ENCODE measurements at places on chromosomes 2 and 18.
A peak's percentile ranks its signal among the peaks of the same experiment; 100 is the strongest.

GRCh38 chr2:154392256-154392655, 306.2 kb upstream of the KCNJ3 start:
- no peak for DNase-seq

DNA sequence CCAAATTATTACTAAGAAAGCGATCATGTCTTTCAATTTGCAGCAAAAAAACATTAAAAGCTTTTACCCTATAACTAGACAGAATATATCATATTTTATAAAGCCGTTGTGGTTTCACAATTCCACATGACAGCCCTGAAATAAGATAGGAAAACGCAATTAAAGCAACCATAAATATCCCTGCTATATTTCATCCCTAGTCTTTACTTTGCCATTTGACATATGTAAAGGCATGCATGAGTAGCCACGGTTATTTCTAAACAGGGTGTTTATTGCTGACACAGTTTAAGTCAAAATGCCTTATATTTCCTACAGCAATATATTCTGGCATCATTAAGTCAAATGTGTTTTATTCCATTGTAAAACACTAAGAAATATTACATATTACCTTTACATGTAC, 239.9 kb downstream of the DSEL start:
- no peak for DNase-seq

- DNase-seq: peak; percentile 41
Measured at GRCh38 chr2:160876029-160876428, 284.2 kb upstream of the TANK start.

DNA sequence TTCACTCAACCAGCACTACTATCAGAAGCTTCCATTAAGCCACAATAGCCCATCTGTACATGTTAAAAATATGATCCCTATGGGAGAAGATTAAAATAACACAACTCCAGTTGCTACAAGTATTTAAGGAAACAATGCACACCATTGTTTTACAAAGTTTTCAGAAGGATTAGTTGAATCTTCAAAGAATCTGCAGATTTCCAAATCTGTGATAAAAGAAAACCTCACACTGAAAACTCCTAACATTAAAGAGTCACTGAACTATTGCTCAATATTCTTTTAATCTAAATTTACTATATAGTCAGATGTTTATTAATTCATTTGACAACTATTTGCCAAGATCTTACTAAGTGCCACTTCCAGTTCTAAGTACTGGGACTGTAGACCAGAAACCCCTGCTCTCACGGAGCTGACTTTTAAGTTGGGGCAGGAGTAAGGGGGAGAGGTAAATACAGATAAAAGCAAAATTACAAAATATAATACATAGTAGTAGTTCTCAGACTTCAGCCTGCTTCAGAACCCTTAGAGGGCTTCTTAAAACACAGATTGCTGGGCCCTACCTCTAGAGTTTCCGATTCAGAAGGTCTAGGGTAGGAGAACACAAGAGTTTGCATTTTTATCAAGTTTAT, 94.4 kb downstream of the STK39 start:
- no peak for DNase-seq

- DNase-seq: no peak
Measured at GRCh38 chr2:126448611-126449010, 207.3 kb upstream of the GYPC start.

DNA sequence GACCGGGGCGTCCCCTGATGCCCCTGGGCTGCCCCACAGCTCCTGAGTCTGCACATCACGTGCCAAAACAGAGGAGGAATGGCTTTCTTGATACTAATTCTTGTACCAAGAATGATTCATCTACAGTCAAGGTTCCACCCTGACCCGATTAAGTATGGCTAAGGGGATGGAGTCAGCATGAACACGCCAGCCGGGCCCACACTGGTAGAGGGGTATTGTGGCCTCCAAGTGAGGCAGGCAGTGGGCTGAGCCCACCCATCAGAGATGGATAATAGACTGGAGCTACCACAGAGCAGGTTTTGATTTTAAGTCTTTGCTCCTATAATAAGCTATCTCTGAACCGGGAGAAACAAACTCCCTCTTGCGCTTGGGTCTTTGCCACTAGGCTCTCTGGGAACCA, 17.9 kb upstream of the GNAL start:
- DNase-seq: no peak

- no peak for DNase-seq
Measured at GRCh38 chr2:77487074-77487803, 34.9 kb downstream of the LRRTM4 start.

DNA sequence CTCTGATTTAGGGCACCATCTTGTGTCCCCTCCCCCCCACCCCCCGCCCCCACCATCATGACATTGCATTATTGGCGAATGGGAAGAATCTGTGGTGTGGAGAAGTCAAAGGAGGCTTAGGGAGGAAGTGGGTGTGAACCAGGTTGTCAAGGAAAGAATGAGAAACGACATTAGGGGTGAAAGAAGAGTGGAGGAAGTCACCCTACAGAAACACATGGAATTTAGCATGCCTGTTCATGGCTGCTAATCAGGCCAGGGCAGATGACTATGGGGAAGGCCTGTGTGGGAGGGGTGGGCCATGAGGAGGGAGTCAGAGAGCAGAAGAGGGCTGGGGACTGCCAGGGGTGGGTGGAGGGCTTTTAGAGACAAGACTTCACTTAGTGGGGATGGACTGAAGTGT, 81.6 kb downstream of the AOX1 start:
- DNase-seq: no peak

GRCh38 chr2:126736133-126736874, 80.3 kb downstream of the GYPC start:
- DNase-seq: no peak

- no peak for DNase-seq
Measured at GRCh38 chr2:96511851-96512250, 6.7 kb upstream of the NEURL3 start.

GRCh38 chr18:72155327-72155726, 388.8 kb downstream of the CBLN2 start:
- no peak for DNase-seq

GRCh38 chr2:16960579-16960978, 294.9 kb upstream of the CYRIA start:
- DNase-seq: no peak

GRCh38 chr2:119929537-119929936, 83.3 kb upstream of the EPB41L5 start:
- DNase-seq: no peak

DNA sequence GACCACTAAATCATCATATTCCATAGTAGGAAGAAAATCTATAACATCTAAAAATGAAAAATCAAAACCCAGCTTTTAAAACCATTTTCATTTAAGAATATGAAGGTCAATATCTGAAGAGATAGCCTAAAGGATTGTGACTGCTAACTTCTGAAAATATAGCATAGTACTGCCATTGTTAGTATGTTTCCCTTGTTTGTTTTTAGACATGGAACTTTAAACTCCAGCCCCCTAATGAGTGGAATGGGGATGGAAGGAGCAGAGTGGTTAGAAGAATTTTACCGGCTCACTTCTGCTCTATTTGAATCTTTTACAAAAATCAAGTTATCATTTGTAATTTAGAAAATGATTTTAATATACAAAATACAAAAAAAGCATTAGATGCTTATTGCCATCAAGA, 169.0 kb downstream of the CD226 start:
- no peak for DNase-seq

- DNase-seq: no peak
Measured at GRCh38 chr2:11094021-11094810, 61.1 kb upstream of the SLC66A3 start.

DNA sequence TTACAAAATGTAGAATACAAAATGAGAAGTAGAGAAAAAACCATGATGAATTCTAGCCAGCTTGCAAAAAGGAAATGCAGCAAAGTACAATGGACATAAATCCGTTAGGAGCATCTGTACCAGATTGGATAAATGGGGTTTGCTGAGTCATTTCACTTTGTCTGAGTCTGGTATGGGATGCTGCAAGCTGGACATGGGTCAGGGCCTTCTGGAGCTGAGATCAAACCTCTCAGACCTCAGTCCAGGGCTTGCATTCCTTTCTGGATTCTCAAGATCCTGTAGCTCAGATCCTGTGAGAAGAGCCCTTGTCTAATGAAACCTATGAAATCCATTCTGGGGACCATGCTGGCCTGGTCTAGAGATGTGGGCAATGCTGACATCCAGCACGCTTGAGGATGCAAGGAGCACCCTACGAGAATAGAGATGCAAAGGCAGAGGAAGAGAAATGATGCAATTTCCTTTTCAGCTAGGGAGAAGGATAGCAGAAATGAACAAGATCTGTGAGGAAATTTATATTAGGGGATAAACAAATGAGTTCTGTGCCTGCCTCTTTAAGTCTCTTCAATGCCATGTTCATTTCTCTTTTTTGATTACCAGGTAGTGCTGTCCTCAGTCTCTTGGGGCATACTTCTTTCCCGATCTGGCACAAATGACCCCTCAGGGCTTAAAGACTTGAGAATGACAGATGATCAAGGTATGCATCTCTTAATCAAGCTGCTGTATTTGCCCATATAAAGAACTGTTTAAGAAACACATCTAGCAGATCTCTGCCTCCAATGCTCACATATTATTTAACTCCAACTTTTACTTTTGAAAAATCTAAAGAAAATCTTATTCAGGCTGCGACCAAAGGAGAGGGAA, 230.4 kb downstream of the MEIS1 start:
- DNase-seq: peak; percentile 44

DNA sequence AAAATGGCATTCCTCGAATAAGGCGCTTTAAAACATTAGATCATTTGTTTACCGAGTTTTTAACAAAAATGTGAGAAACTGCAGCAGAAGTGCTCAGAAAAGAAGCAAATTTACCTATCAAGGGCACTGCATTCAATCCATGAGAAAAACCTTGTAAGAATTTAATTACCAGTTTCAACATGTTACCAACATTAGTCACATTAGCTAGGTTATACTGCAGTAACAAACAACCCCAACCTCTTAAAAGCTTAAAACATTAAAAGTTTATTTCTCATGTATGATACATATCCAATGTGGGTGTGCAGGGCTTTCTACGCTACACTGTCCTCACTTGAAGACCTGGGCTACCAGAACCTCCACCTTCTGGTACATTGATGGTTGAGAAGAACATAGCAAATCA, 68.1 kb upstream of the CCBE1 start:
- peak; percentile 76 for DNase-seq

DNA sequence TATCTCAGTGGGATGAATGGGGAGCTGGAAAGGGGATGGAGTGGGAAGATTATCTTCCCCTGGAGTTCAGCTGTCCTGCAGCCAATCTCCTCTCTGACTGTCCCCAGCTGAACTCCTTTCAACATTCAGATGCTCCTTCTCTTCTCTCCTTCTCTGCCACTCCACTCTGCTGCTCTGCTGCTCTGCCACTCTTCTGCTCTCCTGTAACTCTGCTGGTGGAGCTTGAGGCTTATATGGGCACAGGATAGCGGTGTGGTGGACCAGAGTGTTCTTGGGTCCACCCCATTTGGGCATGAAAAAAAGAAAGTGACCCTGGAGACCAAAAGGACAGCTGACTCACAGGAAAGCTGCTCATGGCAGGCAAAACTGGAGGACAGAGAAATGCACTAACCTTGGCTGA, 26.6 kb downstream of the FAHD2B start:
- DNase-seq: no peak

DNA sequence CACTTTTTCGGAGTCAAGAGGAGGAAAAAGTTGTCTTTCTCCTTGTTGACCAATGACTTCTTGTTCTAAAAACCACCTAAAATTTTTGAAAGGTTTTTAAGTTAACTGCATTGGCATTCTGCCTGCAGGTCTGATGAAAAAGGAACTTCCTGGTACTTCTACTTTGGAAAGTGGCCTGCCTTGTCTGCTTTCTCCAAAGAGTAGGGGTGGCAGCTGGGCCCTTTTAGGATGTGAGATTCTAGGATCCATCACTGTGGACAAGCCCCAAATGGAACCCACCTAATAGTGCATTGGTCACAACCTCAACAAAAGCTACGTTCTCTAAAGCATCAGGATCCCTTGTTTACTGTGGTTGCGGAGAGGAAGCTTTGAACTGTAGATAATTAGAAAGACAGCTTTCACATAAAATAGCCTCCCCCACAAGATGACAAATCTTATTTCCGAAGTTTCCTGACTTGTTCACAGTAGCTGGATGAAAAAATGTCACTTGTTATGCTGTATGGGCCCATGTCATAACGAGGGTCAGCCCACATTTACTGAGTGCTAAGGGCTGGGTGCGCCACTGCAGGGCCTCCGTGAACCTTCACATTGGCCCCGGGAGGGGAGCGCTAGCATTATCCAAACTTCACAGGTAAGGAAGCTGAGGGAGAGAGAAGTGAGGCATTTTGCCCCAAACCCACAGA, 17.4 kb downstream of the ASPRV1 start:
- DNase-seq: no peak

DNA sequence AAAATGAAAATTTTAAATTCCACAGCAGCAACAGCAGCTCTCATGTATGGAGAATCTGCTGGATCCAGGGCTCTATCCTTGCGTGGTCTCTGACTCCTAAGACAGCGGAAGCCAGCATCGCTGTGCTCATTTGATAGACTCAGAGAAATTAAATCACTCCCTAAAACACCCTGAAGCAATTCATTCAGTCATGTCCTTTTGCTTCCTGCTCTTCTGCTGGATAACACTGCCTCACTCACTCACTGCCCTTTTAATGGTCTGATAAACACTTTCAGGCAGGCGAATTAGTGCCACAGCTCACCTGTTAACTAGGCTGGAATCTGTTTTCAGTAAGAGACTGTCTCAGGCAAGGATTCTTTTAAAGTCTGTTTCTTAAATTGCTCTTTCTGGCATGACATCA, 10.0 kb downstream of the WIPF1 start:
- no peak for DNase-seq

GRCh38 chr2:51505533-51505932, 473.6 kb upstream of the NRXN1 start:
- no peak for DNase-seq

DNA sequence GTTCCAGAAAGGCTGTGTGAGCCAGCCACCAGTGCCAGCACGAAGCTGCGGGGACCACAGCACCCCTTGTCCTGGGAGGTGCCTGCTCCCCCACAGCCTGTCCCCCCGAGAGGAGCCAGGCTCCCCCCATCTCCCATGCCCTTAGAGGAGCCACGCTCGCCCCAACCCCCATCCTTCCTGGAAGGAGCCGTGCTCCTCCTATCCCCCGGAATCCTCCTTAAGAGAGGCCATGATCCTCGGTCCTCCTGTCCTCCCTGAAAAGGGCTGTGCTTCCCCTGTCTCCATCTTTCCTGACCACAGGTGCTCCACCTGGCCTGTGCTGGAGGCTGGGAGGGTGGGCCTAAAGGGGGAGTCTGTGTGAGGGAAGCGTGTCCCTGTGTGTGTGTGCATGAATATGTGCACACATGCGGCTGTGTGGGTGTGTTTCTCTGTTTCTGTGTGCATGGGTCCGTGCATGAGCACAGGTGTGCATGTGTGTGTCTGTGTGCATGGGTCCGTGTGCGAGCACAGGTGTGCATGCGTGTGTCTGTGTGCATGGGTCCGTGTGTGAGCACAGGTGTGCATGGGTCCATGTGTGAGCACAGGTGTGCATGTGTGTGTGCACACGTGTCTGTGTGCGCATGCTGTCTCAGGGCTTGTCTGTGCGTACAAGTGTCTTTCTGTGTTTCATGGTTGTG, 80.3 kb downstream of the RTP5 start:
- DNase-seq: no peak

- no peak for DNase-seq
Measured at GRCh38 chr2:18380321-18380720, 180.1 kb downstream of the RDH14 start.
